ENCODE measurements at places on chromosomes 4 and X.

GRCh38 chrX:8841911-8842310, 40.7 kb upstream of the FAM9A start:
- no peak for DNase-seq

GRCh38 chrX:53686151-53686885, at the start of gene HUWE1:
TSS of gene HUWE1 (minus strand) at chrX:53686719. CDS start at chrX:53654107, 32,612 bp downstream.
- DNase-seq = peak; percentile 83

DNA sequence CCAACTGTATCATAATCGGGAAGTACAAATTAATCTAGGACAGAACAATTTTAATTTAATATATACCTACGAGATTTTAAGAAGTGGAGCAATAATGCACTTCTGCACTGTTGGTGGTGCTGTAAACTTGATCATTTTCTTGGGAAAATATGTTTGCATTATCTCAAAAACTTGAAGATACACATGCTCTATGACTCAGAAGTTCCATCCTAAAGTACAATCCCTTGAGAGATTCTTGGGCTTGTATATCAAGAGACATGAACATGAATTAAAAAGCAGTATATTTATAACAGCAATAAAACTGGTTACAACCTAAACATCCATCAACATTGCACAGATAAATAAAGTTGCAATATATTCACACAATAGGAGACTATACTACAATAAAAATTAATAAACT, 168.8 kb downstream of the CLCN4 start:
- DNase-seq = no peak

DNA sequence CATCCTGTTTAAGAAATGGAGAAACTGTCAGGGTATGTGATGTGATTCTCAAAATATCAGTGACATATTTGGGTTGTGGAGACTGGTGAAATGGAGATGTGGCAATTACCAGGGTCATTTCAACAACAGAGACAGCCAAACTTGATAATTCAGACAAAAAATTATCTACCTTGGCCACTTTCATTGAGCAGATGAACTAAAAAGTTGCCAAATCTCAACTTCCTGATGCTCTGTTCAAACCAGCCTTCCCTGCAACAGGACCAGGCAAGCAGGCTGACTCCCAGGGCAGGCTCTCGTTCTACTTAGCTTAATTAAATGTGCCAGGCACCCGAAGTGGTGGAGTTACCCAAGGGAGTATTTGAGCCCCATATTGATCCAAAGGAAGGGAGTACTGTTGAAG, 199.6 kb downstream of the AFF2 start:
- DNase-seq = no peak

DNA sequence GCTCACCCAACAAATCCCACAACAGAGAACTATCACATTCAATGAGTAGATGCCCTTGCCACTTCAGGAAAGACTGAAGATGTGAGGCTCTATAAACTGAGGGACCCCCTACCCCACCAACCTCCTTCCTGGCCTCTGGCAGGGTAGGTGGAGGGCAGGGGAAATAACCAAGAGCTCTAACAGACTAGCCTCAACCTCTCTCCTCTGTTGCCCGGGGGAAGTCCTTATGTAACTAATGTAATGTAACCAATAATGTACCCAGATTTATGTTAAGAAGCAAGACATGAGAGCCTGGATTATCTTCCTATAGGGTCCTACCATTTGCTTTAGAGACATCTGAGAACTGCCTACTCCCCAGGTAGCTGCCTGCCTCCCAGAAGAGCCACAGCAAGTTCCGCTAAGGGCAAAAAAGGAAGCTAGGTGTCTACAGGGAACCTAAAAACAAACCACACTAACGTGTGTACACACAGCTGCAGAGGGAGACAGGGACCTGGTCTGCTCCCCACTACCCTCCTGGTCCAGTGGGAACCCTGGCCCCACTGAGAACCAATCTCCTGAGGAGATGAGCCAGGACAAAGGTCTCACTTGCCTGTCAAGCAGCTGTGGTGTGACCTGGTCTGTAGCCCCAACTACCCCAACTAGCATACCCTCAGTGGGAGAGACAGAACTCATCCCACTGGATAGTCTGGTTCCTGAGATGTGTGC, 17.7 kb downstream of the OTUD5 start:
- DNase-seq = peak; percentile 50

DNA sequence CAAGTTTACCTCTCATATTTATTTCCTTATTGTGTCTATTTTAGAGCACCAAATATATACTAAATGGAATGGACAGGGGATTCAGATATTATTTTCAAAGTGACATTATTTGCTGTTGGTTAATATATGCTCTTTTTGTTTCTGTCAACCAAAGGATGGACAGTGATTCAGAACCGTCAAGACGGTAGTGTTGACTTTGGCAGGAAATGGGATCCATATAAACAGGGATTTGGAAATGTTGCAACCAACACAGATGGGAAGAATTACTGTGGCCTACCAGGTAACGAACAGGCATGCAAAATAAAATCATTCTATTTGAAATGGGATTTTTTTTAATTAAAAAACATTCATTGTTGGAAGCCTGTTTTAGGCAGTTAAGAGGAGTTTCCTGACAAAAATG, 6.2 kb downstream of the FGB start:
- DNase-seq = no peak

DNA sequence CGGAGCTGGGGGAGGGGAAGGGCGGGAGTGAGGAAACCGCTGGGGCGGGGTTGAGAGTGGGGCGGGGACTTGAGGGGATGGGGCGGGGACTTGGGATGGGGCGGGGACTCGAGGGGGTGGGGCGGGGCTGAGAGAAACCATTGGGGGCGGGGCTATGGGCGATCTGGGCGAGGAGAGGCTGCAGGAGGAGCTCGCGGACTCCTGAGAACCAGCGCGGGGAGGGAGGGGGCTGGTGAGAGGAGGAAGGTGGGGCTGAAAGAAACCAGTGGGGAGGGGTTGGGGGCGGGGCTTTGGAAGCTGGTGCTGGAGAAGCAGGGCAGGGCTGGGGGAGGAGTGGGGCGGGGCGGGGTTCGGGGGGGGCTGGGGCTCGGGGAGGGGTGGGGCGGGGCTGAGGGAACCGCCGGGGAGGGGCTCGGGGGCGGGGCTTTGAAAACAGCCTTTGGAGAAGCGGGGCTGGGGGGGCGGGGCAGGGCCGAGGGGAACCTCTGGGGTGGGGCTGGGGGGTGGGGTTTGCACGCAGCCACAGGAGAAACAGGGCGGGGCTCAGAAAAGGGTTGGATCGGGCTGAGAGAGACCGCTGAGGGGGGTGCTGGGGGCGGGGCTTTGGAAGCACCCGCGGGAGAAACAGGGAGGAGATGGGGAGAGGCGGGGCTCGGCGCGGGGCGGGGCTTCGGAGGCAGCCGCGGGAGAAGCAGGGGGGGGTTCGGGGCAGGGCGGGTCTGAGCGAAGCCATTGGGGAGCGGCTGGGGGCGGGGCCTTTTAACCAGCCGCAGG, 777 bp upstream of the EOLA2 start:
- DNase-seq = peak; percentile 89

DNA sequence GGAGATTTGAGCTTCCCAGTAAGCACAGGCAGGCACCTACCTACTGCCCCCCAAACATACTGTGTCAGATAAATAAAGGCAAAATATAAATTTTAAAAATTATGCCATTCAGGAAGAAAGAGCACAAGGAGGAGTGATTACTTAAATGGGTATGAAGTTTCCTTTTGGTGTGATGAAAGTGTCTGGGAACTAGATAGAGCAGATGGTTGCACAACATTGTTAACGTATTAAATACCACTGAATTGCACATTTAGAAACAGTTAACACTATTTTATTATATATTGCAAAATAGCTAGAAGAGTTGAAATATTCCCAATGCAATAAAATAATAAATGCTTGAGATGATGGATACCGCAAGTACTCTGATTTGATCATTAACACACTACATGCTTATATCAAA, 374.7 kb upstream of the FGF13 start:
- DNase-seq = no peak

GRCh38 chrX:16208601-16209000, 41.3 kb downstream of the MAGEB17 start:
- DNase-seq = no peak

GRCh38 chrX:154748712-154749339, 2.1 kb downstream of the GAB3 start:
- peak; percentile 82 for DNase-seq

DNA sequence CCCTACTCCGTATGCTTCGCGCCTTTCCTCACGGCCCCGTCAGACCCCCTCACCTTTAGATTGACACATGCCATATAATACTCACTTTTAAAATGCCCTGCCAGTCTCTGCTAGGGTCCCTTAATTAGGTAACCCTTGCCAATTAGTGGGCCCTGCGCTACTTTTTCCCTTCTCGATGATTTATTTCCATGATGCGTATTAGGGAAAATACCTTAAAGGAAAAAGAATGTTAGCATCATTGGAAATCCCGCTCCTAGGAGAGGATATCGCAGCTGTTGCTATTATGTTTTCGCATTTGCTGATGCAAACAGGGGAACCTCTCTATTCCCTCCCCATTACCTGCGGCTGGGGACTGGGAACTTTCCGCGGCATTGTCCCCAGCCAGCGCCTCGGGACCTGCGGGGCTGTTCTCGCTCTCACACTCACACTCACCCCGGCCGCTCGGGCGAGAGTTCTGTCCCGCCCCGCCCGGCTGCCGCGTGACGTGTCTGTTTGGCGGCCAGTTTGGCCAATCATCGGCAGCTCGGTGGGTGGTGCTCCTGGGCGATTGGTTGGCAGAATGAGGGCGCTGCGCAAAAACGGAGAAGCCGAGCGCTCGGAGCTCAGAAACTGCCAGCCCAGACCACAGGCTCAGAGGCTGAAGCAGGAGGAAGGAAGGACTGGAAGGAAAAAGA, at the start of gene PCDH10:
TSS of gene PCDH10 (plus strand) at position 605 of the 674 bp plus-strand sequence. CDS start 847 bp downstream, outside the sequence.
- DNase-seq = peak; percentile 19

- no peak for DNase-seq
Observed at GRCh38 chr4:62366939-62367338, 1166.8 kb downstream of the ADGRL3 start.

DNA sequence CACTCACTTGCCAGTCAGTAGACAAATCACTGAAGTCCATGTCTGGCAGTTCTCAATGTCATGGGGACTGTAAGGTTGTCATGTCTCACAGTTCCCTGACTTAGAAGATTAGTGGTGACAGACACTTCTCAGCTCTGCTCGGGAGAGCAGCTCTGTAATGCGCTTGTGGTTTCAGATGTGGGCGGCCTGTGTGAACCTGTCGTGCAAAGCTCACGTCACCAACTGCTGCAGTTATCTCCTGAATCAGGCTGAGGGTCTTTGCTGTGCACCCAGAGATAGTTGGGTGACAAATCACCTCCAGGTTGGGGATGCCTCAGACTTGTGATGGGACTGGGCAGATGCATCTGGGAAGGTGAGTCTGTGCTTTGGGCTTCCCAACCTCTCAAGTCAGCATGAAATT, at the start of gene IL9R:
TSS of gene IL9R (plus strand) at position 261 of the 400 bp plus-strand sequence. CDS start at position 325, 64 bp downstream.
- peak; percentile 24 for DNase-seq

DNA sequence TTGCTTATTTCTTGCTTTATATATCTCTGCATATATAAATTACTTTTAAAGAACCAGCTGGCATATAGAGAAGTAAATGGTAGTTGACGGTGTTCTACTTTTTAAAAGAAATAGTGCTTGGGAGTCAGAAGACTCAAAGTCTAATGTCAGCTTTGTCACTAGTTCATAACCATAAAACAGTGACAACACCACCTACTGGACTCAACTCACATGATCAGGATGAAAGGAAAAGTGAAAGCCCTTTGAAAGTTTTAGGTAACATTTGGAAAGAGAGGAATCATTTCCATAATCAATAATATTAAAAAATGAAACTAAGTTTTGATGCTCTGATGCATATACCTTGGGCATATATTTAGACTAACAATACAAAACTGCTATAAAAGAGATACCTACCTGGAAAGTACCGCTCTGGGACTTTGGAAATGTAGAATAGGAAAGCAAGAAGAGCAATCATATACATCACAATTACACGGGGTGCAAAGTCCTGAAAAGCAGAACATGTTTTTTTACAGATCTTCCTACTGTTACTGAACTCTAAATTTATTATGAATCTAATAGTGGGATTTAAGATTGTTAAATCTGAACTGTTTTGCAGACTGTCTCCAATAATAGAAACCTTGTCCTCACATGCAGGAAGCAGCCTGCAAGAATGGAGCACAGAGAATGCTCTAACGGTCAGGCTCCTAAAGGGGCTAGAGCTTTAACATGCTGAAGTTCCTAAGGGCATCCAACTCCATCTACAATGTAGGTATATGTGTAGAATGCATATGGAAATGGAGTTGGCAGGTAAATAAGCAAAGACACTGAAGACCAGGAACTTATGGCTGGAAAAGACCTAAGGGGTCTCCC, 15.6 kb downstream of the PAQR3 start:
- DNase-seq = no peak

- DNase-seq = no peak
Observed at GRCh38 chr4:177265729-177266128, 43.9 kb upstream of the NEIL3 start.

DNA sequence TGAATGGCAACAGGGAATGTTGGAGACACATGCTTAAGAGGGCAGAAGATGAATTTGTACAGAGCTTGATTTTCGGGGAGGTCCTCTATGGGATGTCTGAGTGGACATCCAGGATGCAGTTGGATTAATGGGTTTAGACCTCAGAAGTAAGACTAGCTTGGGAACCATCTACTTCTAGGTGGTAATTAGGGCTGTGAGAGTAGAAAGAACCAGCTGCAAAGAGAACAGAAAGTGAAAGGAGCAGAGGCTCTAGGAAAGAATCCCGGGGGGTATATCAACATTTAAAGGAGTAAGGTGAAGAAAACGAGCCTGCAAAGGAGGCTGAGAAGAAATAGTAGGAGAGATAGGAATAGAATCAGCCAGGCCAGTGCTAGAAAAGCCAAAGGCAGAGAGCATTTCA, 29.0 kb upstream of the NKRF start:
- DNase-seq = no peak

GRCh38 chr4:6663596-6664393, 23.3 kb downstream of the MRFAP1 start:
- DNase-seq = no peak

DNA sequence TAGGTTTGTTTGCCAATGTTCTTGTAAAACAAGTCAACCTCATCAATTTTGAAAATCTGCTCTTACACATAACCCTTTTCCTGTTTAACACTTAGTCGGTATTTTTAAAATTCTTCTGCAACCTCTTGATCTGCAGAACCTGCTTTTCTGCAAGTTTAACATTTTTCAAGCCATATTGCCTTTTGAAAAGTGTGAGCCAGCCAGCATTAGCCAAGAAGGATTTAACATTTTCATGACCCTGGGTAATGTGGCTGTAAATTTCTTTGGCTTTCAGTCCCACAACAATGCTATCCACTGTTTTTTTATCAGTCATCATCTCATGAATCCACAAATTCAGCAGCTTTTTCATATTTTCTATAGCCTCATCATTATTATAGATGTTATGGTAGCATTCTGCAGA, 956.5 kb downstream of the FAT4 start:
- DNase-seq = no peak

GRCh38 chrX:68060506-68061205, 372.6 kb downstream of the OPHN1 start:
- DNase-seq = no peak

- no peak for DNase-seq
Observed at GRCh38 chr4:24482871-24483270, 101.5 kb downstream of the DHX15 start.

GRCh38 chr4:31290836-31291235, 570.7 kb downstream of the PCDH7 start:
- DNase-seq = no peak

DNA sequence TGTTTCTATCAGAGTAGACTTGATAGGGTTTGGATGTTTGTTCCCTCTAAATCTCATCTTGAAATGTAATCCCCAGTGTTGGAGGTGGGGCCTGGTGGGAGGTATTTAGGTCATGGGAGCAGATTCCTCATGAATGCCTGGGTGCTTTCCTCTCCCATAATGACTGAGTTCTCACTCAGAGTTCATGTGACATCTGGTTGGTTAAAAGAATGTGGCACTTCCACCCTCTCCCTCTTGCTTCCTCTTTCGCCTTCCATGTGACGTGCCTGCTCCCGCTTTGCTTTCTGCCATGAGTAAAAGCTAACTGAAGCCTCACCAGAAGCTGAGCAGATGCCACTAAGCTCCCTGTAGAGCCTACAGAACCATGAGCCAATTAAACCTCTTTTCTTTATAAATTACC, 47.3 kb upstream of the SRPX start:
- DNase-seq = peak; percentile 3

All from CD4-positive, alpha-beta T cell treated with Interleukin-1 beta for 1 hour (primary cell).